ENCODE measurements at places on chromosomes 12 and 14.

DNA sequence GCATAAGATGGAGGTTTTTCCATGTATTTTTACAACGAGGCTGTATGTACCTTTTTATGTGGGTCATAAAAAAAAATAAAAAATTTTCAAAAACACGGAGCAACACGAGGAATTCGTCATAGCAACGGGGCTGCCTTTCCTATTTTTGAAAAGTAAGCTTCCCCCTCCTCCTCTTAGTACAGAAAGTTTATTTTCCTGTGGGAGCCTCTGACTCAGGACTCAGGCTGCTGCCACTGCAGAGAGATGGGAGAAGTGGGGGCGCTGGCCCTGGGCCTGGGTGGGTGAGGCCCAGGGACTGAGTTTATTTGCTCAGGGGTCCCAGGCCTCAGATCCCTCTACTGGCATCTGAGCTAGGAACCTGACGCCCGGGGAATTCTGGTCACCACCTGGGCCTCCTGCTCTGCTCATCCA, 10.2 kb upstream of the CMKLR1 start:
- DNase-seq = no peak

DNA sequence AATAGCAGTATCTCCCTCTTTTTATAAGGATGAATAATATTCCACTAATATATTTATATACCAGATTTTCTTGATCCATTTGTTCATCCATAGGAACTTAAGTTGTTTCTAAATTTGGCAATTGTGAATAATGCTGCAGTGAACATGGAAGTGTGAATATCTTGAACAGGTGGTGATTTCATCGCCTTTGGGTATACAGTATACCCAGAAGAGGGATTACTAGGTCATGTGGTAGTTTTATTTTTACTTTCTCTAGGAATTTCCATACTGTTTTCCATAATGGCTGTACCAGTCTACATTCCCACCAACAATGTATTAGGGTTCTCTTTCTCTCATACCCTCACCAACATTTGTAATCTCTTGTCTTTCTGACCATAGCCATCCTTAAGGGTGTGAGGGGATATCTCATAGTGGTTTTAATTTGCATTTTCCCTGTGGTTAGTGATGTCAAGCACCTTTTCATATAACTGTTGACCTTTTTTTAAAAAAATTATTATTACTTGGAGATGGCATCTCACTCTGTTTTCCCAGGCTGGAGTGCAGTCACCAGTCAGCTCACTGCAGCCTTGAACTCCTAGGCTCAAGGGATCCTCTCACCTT, 20.5 kb downstream of the PPHLN1 start:
- no peak for DNase-seq

DNA sequence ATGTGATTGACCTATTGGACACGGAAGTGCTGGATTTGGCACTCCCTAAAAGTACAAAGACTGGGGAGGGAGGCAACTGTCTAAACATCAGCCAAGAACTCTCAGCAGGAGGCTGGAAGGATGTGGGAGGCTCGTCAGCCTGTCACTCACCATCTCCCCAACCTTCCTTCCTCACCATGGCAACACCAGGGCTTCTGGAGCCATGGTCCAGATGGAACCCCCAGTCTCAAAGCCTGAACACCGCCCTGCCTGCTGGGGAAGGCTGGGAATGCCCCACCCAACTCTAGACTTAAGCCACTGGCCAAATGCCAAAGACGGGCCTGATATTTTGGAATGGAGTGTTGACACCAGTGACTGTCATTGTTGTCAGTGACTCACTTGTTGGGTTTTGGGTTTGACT, 55.3 kb downstream of the GALNT16 start:
- DNase-seq = no peak

DNA sequence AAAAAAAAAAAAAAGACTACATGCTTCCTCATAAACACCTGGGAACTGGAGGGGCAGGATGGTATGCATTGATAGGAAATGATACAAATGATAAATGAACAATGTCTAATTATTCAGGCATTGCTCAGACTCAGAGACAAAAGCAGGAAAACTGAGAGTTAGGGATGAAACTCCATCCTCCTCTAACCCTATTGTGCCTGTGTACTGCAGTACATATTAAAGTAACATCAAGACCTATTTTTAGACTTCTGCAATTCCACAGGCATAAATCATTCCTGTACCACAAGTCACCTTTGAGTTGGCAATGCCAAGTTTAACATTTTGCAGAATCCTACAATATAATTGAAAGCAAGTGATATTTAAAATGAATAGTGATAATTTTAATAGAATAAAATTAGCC, 156.5 kb upstream of the USP15 start:
- no peak for DNase-seq

GRCh38 chr12:53496752-53497032, 2.6 kb downstream of the MAP3K12 start:
- no peak for DNase-seq

GRCh38 chr12:39958377-39958776, 147.5 kb downstream of the SLC2A13 start:
- no peak for DNase-seq

- DNase-seq = no peak
Measured at GRCh38 chr14:37566811-37567371, 28.2 kb downstream of the FOXA1 start.

GRCh38 chr12:80364056-80364455, 80.0 kb upstream of the PTPRQ start:
- DNase-seq = no peak

DNA sequence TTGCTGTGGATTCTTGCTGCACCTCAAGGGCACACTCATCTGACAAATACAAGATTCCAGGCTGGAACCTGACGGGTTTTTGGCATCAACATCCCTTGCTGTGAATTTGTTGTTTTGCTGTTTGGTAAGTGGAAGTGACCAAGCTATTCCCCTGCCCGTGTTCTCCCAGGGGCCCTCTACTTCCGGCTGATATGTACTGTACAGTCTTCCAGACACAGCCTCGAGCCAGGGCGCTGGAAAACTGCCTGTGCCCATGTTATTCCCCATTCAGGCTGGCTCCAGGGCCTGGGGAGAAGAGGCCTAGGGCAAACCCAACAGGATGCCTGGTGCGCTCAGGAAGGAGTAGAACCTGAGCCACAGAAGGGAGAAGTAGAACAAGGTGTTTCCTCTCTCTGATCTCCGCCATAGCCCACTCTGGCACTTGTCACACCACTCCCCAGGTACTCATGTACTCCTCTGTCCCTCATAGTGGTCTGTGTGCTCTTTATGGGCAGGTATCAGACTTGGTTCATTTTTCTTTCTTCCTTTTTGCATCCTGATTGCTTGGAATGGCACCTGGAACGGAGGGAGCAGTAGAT, 67.8 kb upstream of the LTA4H start:
- DNase-seq = no peak

DNA sequence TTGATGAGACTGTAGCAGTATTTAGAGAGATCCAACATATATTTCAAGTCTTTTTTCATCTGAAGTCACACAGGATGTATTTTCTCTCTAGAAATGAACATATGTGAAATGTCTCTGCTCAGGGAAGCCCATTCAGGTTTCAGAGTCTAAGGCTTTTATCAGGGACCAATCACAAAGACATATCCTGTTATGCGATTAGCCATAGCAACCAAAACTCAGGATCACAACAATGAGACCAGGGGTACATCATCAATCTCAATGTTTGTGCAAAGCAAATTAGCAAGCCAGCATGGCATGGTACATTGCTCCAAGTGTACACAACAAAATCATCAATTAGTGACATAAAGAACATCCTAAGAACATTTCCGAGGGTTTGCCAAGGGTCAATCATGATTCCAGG, 99.2 kb upstream of the AMN1 start:
- DNase-seq = no peak

GRCh38 chr12:53287741-53288216, 7.6 kb upstream of the PFDN5 start:
- DNase-seq = peak; percentile 62

DNA sequence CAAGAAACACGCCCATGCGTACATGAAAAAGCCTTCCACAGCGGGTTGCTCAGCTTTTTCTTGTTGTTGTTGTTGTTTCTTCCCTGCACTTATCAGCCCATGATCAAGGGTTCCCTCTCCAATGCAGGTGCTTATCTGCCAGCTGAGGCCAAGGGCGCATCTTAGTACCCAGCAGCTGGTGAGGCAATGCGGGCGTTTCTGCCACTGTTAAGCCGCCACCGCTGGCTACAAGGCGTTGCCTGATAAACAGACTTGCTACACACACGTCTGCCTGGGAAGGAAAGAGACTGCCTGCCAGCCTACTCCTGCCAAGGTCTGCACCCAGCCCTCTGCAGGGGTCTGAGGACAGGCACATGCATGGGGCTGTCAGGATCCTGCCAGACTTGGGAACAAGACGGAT, 345.9 kb downstream of the BCL11B start:
- no peak for DNase-seq

DNA sequence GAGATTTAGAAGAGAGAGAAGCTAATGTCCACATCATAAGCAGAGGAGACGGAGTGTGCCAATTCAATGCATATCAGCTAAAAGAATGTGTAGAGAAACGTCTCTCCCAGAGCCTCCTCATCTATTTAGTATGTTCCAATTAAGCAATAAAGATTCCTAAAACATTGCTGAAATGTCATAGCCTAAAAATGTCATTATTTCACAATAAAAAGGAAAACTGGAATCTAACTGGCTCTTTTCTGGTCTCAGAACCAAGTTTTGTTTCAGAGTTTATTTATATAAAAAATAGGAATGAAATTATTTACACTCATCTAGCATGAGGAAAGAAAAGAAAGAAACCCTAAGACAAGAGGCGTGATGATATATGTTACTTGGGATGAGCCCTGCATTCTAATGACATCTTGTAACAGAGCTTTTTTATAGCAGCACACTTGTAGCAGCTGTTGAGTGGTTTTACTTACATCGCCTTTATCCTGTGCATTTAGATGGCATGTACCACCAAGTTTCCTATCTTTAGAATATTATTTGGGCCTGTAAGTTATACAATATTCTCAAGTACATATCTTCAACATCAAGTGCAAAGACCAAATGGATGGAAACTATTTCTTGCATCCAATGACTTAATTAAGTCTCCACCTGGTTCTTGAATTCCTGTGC, 266.3 kb upstream of the PRKD1 start:
- no peak for DNase-seq

DNA sequence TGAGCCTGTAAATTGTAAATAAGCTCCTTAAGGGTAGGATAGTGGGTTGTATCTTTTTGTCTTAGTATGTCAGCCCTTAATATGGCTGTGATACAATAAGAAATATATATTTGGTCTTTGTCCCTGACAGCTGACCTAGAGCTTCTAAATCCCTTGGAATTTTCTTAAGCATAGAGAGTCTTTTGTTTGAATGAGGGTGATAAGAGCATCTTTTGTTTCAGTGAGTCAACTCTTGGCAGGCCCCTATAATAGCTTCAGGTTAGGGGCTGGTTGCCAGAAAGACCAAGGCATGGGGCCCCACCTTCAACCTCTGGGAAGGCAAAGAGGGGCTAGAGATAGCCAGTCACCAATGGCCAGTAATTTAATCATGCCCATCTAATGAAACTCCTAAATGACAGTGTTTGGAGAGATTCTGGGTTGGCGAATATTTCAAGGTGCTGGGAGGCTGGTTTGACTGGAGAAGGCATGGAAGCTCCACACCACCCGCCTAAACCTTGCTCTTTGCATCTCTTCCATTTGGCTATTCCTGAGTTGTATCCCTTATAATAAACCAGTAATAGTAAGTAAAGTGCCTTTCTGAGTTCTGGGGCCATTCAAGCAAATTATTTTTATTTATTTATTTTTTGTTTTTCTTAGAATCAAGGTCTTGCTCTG, 10.5 kb downstream of the PALS1 start:
- no peak for DNase-seq

- DNase-seq = no peak
Measured at GRCh38 chr14:72701605-72702004, 192.3 kb downstream of the DPF3 start.

GRCh38 chr14:49982082-49982481, 89.2 kb downstream of the ARF6 start:
- no peak for DNase-seq

- DNase-seq = peak; percentile 5
Measured at GRCh38 chr12:91813701-91814100, 331.9 kb downstream of the BTG1 start.

GRCh38 chr14:99524804-99525698, 43.8 kb downstream of the CCNK start:
- DNase-seq = no peak

GRCh38 chr14:71165121-71166031, 258.1 kb downstream of the PCNX1 start:
- no peak for DNase-seq

- DNase-seq = no peak
Measured at GRCh38 chr12:92421042-92421441, 275.4 kb upstream of the BTG1 start.

DNA sequence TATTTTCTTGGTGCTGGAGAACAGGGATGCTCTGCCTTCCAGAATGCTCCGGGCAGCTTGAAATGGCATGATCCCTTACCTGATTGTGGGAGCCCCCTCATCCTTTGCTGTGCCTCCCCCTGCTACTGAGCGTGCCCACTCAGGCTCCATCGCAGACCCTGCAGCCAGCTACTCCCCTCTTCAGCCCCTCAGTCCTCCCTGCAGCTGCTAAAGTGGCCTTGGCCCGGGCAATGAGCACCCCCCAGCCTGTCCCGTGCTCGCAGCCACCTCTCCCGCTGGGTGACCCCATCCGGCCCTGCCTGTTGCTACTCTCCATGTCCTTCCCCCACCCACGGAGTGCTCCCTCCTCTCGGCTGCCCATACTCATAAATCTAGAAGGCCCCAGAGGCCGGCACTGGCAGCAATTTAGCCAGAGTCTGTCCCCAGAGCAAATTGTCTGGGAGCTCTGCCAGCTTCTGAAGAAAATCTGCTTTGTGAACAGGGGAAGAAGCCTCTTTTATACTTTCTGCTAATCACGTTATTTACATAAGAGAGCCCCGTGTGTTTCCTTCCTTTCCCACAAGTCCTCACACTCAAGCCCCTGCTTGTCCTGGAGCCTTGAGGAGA, 143.7 kb upstream of the FRMD6 start:
- DNase-seq = no peak

DNA sequence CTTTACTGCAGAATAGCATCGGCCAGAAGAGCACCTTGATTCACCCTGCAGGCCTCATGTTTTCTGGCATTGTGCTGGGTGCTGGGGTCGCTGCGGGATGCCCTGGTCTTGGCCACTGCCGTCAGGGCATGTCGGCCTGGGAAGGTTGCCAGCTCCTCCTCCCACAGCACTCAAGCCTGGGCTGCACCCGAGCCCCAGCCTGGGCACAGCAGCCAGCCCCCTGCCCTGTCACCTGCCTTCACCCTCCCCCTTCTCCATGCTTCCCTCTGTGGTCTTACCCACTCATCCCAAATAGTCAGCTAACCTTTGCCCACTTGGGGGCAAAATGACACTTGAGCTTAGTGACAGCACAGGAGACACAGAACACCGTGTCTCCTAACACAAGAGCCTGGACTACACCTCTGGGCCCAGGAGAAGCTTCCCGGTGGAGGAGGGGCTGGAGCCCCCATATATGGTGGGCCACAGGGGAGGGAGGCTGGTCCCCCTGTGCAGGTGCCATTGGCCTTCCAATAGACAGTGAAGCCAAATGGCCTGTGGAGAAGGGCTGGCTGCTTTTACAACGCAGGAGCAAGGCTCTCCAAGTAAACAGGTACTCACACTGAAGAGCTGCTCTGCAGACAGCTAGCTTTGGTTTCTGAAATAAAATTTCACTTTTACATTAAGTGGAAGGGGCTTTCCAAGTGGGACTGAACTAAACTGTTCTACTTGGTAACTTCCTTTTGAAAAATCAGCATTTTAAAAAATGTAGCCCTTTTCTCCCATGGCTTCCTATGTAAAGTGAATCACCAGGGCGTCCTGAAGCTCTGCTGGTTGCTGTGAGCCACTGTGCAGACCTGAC, 51.2 kb upstream of the AMN start:
- no peak for DNase-seq

Measured in stimulated activated CD8-positive, alpha-beta memory T cell treated with anti-CD3 and anti-CD28 coated beads, Interleukin-15, amount 100 ng/mL, for 4 hours (primary cell).